ENCODE measurements at places on chromosomes 1 and 21.
A peak's percentile ranks its signal among the peaks of the same experiment; 100 is the strongest.

GRCh38 chr1:173779936-173780335, 44.5 kb upstream of the DARS2 start:
- no peak for DNase-seq

DNA sequence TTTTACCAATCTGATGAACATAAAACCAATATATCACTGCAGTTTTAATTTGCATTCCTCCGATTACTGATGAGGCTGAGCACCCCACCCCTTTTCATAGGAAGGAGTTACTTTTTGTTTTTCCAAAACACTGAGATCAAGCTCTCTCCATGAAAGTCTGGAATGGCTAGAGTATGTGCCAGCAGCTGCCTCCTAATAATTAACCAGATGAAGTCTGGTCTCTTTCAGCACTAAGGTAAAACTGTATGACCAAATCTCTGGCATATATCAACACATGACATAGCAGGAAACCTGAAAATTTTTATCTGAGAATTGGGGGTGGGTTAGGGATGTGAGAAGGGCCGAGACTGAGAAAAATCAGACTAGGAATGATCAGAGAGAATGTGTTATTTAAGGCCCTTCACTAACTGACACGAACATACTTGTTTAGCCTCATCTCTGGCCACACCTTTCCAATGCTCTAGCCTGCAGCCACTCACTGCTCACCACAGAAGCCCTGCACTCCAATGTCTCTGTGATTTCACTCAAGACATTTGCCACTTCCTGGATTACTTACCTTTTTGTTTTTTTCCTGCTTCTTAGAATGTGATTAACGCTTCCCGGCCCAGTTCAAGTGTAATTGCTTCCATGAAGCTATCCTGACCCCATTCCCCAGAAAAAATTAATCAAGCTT, 34.7 kb downstream of the WASF2 start:
- DNase-seq: peak; percentile 43

DNA sequence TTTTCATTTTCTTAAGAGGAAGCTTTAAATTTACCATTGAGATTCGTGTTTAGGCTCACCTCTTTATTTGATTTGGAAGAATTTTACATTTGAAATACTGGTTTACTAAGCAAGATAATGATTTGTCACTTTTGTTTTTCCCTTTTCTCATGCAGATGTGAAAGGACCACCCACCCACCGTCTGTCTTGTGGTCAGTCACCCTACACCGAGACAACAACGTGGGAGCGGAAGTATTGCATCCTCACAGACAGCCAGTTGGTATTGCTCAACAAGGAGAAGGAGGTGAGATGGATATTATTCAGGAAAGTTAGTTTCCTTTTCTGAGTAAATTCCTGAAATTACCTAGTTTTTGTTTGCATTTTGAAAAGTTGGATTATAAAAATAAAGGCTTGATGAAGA, 189.5 kb downstream of the RASAL2 start:
- DNase-seq: peak; percentile 2

DNA sequence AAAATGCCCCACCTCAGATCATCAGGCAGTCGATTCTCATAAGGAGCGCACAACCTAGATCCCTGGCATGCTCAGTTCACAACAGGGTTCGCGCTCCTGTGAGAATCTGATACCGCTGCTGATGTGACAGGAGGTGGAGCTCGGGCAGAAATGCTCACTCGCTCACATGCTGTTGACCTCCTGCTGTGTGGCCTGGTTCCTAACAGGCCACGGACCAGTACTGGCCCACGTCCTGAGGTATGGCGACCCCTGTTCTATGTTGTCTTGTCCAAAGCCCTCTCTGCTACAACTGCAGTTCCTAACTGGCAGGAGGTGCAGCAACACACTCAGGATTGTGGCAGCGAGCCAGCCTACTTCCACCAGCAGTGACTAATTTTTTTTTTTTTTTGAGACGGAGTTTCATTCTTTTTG, 70.6 kb downstream of the CLSTN1 start:
- DNase-seq: no peak

DNA sequence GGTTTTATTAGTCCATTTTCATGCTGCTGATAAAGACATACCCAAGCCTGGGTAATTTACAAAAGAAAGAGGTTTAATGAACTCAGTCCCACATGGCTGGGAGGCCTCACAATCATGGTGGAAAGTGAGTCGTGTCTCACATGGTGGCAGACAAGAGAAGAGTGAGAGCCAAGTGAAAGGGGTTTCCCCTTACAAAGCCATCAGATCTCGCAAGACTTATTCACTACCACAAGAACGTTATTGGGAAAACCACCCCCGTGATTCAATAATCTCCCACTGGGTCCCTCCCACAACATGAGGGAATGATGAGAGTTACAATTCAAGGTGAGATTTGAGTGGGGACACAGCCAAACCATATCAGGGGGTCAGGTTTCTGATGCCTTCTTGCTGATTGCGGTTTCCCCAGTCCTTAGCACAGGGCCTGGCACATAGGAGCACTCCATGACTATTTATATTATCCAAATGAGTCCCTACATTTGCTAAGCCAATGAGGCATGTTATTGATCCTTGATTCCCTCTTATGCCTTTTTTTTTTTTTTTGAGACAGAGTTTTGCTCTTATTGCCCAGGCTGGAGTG, 35.3 kb upstream of the PAXBP1 start:
- DNase-seq: no peak

- no peak for DNase-seq
Measured at GRCh38 chr1:51693419-51694155, 76.7 kb downstream of the OSBPL9 start.

DNA sequence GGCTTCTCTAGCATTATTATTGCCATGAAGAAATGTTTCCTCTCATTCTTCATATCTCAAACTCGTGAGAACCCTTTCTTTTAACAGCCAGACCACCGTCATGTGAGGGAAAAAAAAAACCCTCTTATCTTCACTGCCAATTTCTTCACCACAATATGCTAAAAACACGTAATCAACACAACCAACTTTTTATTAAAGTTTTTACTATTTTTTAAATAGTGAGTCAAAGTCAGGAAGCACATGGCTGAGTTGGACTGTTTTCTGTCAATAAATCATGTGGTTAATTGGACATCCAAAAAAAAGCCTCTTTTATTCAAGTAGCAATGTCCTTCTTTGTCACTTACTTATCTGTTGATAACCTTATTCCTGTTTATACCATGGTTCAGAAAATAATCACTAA, 55.9 kb upstream of the SAMD13 start:
- no peak for DNase-seq

DNA sequence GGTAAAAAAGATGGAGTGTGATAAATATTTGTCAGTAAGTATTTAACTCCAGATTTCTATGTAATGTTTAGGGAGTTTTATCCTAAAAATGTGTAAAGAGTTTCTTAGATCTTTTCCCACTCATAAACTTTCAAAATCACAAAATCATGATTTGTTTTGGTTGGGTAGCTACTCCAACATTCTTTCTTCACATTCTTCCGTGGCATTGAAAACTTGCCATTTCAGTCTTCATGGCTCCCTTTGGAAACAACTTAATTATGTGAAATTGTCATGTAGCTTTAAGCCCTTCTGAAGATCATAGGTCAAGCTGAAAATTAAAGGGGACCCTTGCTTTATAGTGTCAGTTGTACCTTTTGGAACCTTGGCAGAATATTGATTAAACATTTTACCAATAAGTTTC, 73.2 kb downstream of the ADGRL2 start:
- DNase-seq: no peak

- DNase-seq: no peak
Measured at GRCh38 chr1:30232288-30232899, 491.0 kb downstream of the MATN1 start.

- DNase-seq: no peak
Measured at GRCh38 chr1:90850181-90850897, 133.2 kb upstream of the BARHL2 start.

- DNase-seq: no peak
Measured at GRCh38 chr1:100780814-100781213, 61.3 kb downstream of the VCAM1 start.

DNA sequence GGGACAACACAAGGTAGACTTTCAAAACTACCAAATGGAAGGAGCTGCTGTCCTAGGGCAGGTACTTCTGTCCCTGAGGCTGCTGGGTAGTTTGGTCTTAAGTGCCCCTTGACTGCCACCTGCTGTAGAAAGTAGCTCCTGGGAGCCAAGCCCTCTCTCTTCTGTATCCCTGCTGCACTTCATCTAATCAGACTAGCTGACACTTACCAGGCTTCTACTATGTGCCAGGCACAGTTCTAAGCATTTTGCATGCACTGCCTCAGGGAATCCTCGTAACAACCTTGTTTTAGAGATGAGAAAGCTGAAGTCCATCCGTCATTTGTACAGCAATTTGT, 15.9 kb upstream of the SRSF4 start:
- DNase-seq: peak; percentile 53

- no peak for DNase-seq
Measured at GRCh38 chr1:28822799-28823198, 10.8 kb downstream of the OPRD1 start.

DNA sequence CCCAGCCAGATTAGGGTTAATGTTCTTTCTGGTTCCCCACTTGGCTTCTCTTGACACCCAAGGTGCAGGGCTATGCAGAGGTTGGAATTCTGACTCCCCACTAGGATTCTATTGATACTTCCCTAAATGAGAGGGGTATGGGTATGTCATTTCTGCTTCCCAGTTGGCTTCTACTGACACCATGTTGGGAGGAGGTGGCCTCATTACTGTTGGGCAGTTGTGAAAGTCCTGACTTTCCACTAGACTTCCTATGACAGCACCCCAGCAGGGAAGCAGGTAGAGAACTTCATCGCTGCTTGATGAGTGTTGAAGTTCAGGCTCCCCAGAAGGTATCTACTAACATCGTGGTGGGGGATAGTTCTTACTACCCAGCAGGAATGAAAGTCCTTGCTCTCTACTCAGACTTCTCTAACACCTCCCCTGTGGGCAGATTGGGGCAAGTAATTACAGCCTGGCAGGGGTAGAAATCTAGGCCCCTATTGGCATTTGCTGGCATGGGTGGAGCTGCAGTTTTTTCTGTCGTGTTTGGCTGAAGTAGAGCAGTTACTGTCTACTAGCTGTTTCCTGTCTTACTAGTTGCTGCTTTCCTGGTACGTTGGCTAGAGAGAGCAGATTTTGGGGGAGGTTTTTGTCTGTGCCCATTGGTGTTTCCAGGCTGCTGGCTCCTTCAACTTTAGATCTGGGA, 41.5 kb downstream of the ZYG11B start:
- no peak for DNase-seq

DNA sequence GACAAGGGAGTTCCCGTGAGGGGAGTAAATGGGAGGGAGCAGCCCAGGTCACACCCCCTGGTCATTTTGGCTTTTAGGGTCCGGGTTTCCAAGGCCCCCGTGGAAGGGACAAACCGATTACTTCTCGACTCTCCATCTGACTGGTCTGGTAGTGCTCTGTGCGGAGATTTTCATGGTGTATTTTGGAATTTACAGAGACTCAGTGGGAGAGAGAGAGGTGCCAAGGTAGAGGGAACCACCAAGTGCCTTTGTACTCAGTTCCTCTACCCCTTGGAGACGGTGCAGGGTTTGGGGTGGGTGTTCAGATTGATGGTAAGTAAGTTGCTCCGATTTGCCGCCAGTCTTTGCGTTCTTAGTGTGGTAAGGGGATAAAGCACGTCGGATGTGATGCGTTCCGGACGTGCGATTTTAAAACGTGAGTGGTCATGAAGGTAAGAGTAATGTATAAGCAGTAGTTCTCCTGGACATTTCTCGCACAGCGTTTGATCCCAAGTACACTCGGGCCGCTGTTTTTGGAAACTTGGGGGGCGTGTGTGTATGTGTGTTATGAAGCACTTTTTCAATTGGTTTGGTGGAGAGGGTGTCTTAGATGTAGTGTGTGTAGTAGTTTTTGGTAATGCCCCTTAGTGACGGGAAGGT, 682 bp downstream of the SUCO start:
- DNase-seq: peak; percentile 46

All from CD4-positive, alpha-beta T cell treated with Interferon alpha-2 for 1 hour (primary cell).